ENCODE measurements at places on chromosomes 13 and 19. TPM values are rescaled to one million over a fixed set of nuclear protein-coding genes. Genes with fewer than 3 reads are reported as not detected.

DNA sequence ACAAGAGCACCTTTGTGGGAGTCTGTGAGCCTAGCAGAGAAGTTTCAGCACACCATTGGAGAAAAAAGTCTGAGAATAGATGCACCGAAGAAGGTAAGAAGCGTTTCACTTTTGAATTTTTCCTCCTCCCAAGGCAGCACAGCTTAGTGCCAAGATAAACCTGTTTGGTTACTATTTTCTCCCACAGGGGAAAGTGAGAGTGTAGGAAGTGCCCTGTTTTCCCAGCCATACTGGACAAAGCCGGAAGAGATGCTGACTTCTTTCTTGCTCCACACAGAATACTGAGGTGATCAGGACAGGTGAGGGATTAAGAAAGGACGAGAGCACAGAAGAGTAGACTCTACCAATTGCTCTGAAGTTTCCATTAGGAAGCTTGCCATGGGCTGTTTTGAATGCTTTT is 1011.0 kb upstream of the MIR17HG start:
- no peak for DNase-seq

- DNase-seq = no peak
These were observed 4.2 kb upstream of the TUBGCP3 start for GRCh38 chr13:112592181-112592580.

GRCh38 chr13:48876289-48876688 is 99.4 kb upstream of the FNDC3A start:
- DNase-seq = no peak

- DNase-seq = peak; percentile 88
These were observed 219.6 kb downstream of the RAP2A start for GRCh38 chr13:97653443-97654140.

- DNase-seq = peak; percentile 61
These were observed 13.7 kb downstream of the PVR start for GRCh38 chr19:44657211-44657921.

DNA sequence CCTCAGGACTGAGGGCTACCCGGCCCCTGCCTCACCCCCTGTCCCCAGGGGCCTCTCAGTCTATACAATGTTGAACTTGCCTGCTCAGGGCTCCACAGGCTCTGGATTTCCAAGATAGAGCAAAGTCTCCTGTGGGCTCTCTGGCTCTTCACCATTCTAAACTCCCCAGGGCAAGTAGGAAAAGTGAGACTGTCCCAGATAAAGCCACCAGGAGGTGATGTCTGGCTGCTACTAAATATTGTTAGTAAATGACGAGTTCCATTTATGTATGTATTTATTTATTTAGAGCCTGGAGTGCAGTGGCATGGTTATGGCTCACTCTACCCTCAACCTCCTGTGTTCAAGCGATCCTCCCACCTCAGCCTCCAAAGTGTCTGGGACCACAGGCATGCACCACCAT is 73.6 kb upstream of the SIAH3 start:
- no peak for DNase-seq

DNA sequence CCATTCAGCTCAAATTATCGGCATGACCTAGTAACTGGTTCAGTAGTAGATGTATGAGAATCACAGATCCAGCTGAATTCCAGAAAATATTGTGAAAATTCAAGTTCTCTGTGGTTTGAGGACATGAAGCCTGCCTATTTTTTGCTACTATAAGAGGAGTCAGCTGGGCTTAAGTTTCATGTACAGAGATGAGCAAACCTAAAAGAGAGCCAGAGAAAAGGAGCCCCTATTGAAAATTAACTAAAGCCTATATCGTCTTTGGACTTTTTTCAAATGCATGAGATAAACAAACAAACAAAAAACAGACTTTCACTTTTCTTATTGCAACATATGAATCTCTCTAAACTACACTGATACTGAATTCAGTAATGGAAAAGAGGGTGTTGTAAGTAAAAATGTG is 106.8 kb upstream of the SPRY2 start:
- no peak for DNase-seq

GRCh38 chr13:48739386-48739964 is 85.7 kb downstream of the CYSLTR2 start:
- DNase-seq = no peak

GRCh38 chr13:34409496-34410182 is 532.4 kb upstream of the NBEA start:
- DNase-seq = no peak

Gene TNFRSF19
- polyA plus RNA-seq = 87.3 TPM

Gene LPAR2
- 43.3 TPM for polyA plus RNA-seq

Gene PDX1
- not detected for polyA plus RNA-seq

Gene IGFL1
- polyA plus RNA-seq = not detected
